Activated CD8-positive, alpha-beta T cell treated with anti-CD3 and anti-CD28 coated beads for 36 hours (primary cell): ENCODE measurements at places on chromosomes 2 and 18.
A peak's percentile ranks its signal among the peaks of the same experiment; 100 is the strongest.

GRCh38 chr2:65527451-65528240, 95.2 kb upstream of the SPRED2 start:
- no peak overlapping the region for H3K4me3 ChIP-seq
- H3K36me3 ChIP-seq = no peaks in the 10 kb centered on the region
- DNase-seq = no peak
- peaks cover 6% of the 10 kb centered on the region for H3K27me3 ChIP-seq

DNA sequence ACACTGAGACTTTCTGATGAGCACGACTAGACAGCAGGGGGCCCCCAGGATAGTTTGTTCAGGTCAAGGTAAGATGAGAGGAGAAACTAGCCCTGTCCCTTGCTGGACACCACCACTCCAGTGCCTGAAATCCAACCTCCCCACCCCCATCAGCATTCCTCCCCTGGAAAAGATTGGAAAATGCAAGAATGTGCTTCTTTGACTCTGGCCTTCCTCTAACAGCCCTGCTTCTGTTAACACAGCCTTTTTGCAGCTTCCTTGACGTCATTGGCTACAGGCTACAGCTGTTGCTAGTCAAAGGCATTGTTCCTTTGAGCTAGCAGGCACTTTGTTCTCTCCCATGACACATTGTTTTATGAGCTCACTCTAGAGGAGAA, 20.1 kb upstream of the LTBP1 start:
- H3K36me3 ChIP-seq = no peaks in the 10 kb centered on the region
- no peak for DNase-seq
- H3K4me3 ChIP-seq = no peak overlapping the region
- H3K4me1 ChIP-seq = no peaks in the 10 kb centered on the region

DNA sequence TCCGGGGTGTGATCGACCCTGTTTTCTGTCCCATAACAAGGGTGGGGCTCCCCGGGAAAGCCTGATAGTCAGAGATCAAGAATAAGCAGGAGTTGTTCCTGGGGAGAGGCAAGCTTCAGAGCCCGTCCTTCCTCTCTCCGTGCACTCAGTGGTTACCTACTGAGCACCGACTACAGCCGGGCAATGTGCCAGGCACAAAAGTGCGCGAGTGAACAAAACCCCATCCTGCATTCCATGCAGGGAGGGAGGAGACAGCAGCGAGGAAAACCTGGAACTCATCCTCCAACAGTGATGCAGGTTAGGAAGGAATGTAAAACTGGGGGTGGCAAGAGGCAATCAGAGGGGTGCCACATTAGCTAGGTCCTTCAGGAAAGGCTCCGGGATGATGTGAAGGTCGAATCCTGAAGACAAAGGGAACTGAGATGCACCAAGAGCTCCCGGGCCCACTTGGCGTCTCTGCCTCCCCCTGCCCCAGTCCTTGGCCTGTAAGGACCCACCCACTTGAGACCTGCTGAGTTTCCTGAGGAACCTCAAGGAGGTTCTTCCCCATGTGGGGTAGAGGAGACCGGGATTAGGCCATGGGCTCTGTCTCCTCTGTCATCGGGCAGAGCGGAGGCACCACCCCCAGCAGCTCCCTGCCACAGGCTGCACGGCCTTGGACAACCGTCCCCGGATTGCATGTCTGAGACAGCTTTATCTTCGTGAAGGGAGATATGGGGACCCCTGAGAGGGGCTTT, 198.2 kb downstream of the NDUFA10 start:
- DNase-seq = no peak
- no peaks in the 10 kb centered on the region for H3K36me3 ChIP-seq
- H3K27me3 ChIP-seq = peaks cover 3% of the 10 kb centered on the region
- no peak overlapping the region for H3K4me3 ChIP-seq
- no peak overlapping the region for H3K27ac ChIP-seq
- H3K4me1 ChIP-seq = no peaks in the 10 kb centered on the region

GRCh38 chr2:31137211-31138036, 816 bp downstream of the GALNT14 start:
- no peaks in the 10 kb centered on the region for H3K36me3 ChIP-seq
- H3K4me1 ChIP-seq = peaks cover 8% of the 10 kb centered on the region
- peaks cover 51% of the 10 kb centered on the region for H3K27me3 ChIP-seq
- peak overlapping the region; percentile 67 for H3K4me3 ChIP-seq

- H3K4me1 ChIP-seq = peaks cover 57% of the 10 kb centered on the region
- no peaks in the 10 kb centered on the region for H3K27me3 ChIP-seq
- no peaks in the 10 kb centered on the region for H3K36me3 ChIP-seq
Measured at GRCh38 chr2:216015722-216016464, 2.5 kb upstream of the MREG start.

DNA sequence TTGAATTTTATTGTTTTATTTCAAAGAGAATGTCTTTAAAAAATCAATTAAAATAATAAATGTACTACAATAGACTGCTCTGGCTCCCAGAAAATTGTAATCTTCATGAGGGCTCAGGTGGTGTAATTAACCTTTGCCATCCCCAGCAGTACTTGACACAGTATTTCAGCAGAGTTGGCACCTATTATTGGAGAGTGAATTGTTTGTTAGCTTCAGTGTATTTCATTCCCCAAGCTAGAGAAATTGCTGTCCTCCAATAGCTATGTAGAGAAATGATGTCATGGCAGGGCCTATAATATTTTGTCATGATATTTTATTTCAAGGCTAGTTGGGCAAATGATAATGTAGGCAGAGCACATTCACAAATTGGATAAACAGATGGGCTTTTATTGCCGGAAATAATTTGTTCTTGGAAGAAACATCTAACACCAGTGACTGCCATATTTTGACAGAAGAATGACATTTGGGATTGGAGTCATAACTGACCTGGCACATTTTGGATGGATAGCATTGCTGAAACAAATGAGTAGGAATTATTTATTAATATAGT, 712.0 kb upstream of the NXPH2 start:
- no peaks in the 10 kb centered on the region for H3K36me3 ChIP-seq
- H3K27me3 ChIP-seq = no peaks in the 10 kb centered on the region
- DNase-seq = no peak
- no peaks in the 10 kb centered on the region for H3K4me1 ChIP-seq
- no peak overlapping the region for H3K4me3 ChIP-seq

- no peak for DNase-seq
- no peak overlapping the region for H3K27ac ChIP-seq
- H3K4me1 ChIP-seq = no peaks in the 10 kb centered on the region
- no peak overlapping the region for H3K4me3 ChIP-seq
- H3K27me3 ChIP-seq = no peaks in the 10 kb centered on the region
Measured at GRCh38 chr2:38129481-38129880, 53.5 kb upstream of the CYP1B1 start.

GRCh38 chr18:77895250-77895649, 645.6 kb downstream of the GALR1 start:
- H3K4me1 ChIP-seq = peaks cover 5% of the 10 kb centered on the region
- H3K27me3 ChIP-seq = peaks cover 25% of the 10 kb centered on the region
- no peak overlapping the region for H3K27ac ChIP-seq
- H3K4me3 ChIP-seq = no peak overlapping the region
- no peak for DNase-seq
- no peaks in the 10 kb centered on the region for H3K36me3 ChIP-seq

- H3K36me3 ChIP-seq = no peaks in the 10 kb centered on the region
- no peaks in the 10 kb centered on the region for H3K4me1 ChIP-seq
- no peak overlapping the region for H3K4me3 ChIP-seq
- no peaks in the 10 kb centered on the region for H3K27me3 ChIP-seq
- no peak overlapping the region for H3K27ac ChIP-seq
- no peak for DNase-seq
Measured at GRCh38 chr18:60358516-60358915, 14.1 kb downstream of the MC4R start.
